MG63 (cell line): ENCODE measurements at places on chromosomes 7 and 10.
A peak's percentile ranks its signal among the peaks of the same experiment; 100 is the strongest.

GRCh38 chr10:49534670-49535381 is 4.1 kb downstream of the ERCC6 start:
- DNase-seq: peak; percentile 45

DNA sequence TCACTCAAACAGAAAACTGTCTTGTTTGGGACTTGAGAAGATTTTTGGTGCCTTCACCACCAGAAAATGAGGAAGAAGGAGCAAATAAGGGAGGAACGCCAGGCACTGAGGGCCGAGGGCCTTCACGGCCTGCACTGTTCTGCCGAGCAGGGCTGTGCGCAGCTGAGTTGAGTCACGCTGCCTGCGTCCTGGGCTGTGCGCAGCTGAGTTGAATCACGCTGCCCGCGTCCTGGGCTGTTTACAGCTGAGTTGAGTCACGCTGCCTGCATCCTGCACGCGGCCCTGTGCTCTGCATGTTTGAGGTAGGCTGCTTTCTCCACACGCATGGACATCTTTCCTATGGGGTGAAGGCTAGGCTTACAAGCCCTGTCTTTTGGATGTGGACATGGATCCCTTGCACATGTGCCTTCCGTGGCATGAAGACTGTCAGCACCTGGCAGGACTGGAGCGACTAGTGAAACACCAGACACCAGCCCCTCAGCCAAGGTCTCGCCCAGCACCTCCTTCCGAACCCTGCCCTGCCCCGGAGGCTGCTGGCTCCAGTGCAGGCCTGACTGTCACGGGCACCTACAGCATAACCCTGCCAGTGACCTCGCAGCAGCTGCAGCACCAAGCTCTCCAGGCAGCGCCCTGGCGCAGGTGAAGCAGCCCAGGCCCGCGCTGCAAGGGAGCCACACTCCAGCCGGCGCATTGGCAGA is 96.7 kb downstream of the HTR5A start:
- no peak for DNase-seq

DNA sequence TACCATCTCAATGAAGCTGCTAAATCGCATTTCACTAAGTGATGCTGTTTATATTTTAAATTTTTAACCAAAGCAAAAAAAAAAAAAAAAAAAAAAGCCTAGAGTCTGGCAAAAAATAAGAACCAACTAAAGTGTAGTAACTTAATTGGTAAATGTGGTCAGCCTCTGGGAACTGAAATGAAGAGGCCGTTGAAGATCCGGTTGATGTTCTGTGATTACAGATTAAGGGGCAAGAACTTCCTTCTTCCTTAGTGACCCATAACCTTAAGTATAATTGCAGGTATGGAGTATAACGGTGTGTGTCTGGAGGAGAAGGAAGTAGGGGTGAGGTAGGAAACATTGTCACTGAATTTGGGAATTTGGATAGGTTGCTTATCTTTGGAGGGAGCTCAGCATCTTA is 7.7 kb upstream of the SRGN start:
- DNase-seq: no peak

DNA sequence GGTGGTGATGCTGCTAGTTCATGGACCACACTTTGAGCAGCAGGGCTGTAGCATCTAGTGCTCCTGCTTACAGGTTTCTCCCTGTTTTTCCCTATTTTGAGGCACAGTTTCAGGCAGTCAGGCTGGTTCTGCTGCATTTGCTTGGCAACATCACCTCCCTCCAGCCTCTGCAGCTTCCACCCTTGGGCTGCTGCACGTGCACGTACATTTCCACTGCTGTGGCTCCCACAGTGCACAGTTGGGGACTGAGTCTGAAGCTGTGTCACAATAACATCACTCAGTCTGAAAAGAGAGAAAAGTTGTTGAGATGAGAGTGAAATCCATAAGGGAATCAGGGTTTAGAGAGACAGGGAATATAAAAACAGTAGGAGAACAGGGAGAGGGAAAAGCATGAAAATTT is 230.7 kb upstream of the FZD1 start:
- no peak for DNase-seq

DNA sequence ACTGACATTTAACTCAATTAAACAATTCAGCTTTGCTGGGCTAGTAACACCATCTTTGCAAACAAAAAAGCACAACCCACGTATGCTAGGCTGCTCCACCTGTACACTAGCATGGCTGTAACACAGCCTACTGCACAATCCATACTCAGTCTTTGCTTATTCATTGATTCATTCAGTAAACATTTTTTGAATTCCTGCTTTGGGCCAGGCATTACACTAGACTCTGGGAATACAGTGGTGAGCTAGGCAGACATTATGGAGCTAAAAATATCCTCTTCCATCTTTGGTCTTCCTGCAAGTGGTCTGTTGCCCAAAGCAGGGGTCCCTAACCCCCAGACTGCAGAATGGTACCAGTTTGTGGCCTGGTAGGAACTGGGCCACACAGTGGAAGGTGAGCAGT is 9.9 kb downstream of the CNNM1 start:
- no peak for DNase-seq

- DNase-seq: peak; percentile 62
These were observed 10.7 kb downstream of the HIP1 start for GRCh38 chr7:75727881-75728593.

GRCh38 chr10:80160361-80161320 is 28.1 kb downstream of the PLAC9 start:
- DNase-seq: no peak

DNA sequence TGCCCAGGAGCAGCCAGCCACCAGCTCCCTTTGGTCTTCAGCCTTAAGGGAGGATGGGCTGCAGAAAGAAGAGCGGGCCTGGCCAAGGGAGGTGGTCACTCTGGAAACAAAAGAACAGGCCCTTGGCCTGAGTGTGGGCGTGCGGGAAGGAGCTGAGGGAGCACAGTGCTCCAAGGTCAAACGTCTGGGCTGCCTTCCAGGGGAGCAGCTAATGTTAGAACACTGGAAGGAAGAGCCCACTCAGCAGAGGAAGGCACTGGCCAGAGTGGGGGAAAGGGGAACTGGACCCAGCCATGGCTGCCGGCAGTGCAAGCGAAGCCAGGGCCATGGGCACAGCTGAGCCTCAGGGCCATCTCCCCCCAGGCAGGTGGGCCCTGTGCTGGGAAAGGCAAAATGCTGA is 42.7 kb downstream of the FAM53B start:
- DNase-seq: peak; percentile 68

- DNase-seq: peak; percentile 22
These were observed 1.6 kb downstream of the EMX2 start for GRCh38 chr10:117544004-117544701.

DNA sequence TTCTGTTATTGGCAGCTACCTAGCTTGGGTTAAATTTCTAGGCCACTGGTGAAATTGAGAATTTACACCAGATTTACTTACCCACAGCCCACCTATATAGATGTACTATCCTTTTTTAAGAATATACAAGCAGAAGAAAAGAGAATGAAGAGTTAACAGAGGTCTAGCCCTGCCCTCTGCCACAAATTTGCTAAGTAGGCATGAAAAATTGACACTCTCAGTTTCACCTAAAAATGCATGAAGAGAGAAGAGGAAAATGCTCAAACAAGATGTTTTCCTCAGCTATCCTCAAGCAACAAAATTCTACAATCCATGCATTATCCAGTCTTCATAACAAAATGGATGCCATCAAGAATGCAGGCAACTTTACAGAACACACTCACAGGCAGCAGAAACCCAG is 24.6 kb upstream of the RNF148 start:
- DNase-seq: no peak

DNA sequence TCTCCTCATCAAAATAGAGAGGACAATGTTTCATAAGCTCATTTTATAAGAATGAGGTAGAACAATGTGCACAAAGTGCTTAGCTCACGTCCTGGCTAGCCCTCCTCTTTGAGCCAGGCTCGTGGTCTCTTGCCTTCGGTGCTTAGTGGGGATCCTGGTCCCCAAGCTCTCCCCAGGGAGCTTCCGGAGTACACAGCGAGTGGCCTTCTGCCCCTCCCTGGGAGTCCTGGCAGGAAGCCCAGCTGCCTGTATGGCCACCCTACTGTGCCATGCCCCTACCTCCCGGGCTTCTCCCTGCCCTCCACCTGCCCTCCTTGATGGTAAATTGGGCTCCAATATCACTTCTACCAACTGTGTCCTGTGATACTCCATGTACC is 868 bp downstream of the MYO1G start:
- DNase-seq: no peak

GRCh38 chr10:100433253-100434240 is 29.3 kb upstream of the WNT8B start:
- DNase-seq: peak; percentile 67

DNA sequence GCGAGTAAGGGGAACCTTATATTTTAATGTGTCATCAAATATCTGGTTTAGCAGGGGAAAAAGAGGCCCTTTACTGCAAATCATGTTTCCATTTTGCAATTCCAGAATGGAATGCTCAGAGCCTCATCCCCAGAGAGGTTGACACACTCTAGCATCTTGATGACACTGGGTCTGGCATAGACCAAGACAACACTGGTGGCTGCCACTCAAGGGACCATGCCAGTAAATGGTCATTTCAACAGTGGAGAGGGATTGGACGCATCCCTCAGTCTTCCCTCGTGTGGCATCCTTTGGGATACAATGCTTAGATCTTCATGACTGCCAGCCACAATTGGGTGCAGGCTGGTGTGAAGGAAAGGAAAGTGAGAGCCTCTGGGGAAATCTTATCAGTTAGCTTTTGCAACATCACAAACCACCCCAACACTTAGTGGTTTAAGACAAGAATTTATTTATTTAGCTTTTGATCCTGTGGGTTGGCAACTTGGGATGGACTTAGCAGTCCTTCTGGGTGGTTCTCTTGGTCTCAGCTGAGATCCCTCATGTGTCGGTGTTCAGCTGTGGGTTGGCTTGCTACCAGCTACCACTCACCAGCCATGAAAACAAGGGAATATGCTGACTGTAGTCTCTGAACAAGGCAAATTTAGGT is 21.6 kb downstream of the TACC2 start:
- no peak for DNase-seq

DNA sequence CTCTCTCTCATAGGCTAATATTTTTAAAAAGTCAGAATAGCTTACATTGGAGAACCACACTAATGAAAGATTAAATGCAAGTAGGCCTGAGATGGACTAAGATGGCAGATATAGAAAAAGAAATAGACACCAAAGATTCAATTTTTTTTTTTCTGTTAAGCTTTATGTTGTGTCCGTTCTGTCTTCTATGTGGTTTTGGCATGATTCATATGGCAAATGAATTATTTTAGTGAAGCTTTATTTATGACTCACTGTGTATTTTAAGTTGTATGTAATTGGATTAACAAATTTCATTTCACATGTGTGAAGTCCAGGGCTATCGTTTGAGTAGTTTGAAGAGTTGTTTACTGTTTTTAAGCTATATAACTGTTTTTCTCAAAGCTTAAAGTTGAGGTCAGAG is 214.8 kb downstream of the CAMK1D start:
- no peak for DNase-seq

GRCh38 chr10:116160271-116160670 is 112.7 kb downstream of the GFRA1 start:
- DNase-seq: no peak

- DNase-seq: no peak
These were observed 753.7 kb upstream of the SORCS1 start for GRCh38 chr10:107918171-107918570.

GRCh38 chr7:106071356-106071998 is 40.6 kb downstream of the SYPL1 start:
- DNase-seq: no peak

- DNase-seq: no peak
These were observed 8.2 kb upstream of the CXCL12 start for GRCh38 chr10:44393051-44393630.

DNA sequence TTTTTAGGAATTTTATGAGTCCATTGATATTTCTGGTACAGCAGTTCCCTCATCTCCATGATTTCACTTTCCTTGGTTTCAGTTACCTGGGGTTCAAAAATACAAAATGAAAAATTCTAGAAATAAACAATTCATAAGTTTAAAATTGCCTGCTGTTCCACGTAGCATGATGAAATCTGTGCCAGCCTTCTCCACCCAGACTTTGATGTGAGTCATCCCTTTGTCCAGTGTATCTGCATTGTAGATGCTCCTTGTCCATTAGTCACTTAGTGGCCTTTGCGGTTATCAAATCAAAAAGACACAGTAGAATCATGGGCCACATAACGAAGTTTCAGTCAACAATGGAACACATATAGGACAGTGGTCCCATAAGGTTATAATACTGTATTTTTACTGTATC is 286.9 kb downstream of the PTEN start:
- DNase-seq: peak; percentile 58

DNA sequence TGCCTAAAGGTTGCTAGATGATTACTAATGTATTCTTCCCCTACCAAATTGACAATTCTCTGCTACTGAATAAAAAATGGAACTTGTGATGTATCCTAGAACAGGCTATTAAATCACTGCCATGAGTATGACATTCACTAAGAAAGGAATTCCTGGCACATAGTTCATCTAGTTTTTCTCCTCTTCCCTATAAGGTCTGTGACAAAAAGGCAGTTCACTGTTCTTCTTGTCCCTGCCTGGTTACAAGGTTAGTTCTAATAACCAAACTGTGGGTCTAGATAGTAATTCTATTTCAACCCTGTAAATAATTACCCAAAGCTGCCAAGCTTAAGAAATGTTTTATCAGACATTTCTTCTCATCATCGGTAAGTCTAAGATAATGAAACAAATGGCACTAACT is 245.6 kb downstream of the BICC1 start:
- DNase-seq: no peak

DNA sequence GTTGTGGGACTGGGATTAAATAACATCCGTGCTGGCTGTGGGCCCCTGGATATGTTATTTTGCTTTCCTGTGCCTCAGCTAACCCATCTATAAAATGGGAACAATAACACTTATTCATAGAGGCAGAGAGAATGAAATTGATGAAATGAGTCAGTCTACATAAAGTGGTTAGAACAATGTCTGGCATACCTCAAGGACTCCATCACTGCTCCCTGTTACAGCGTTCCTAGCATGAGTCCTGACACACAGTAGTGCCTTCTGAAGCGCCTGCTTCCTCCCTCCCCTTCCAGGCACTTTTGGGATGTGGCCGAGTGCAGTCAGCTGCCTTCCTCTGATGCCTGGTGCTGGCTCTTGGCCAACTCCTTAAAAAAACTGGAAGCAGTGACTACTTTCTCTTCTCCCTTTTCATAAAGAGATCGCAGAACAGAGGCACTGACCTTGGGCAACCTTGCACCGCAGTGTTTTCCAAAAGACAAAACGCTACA is 108.4 kb upstream of the ZMIZ1 start:
- peak; percentile 87 for DNase-seq
